GM23248 (cell line): ENCODE measurements at places on chromosomes 4 and X. TPM values are rescaled to one million over a fixed set of nuclear protein-coding genes. Genes with fewer than 3 reads are reported as not detected.
A peak's percentile ranks its signal among the peaks of the same experiment; 100 is the strongest.

The GLUD2 gene
- total RNA-seq, result 0.97 and 1.6 TPM in 2 replicates

The PPP4R3C gene
- not detected in 2 replicates for total RNA-seq

- H3K36me3 ChIP-seq, result no peaks in the 10 kb centered on the region
- no peak for DNase-seq
- no peaks in the 10 kb centered on the region for H3K4me1 ChIP-seq
- H3K4me3 ChIP-seq, result no peak overlapping the region
These were observed 6.2 kb upstream of the HPSE start for GRCh38 chr4:83340692-83341343.

- peaks cover 31% of the 10 kb centered on the region for H3K4me1 ChIP-seq
- DNase-seq, result no peak
- no peaks in the 10 kb centered on the region for H3K36me3 ChIP-seq
- no peak overlapping the region for H3K27ac ChIP-seq
- no peak overlapping the region for H3K4me3 ChIP-seq
- H3K27me3 ChIP-seq, result no peaks in the 10 kb centered on the region
These were observed 313.8 kb downstream of the CAMK2D start for GRCh38 chr4:113447769-113448168.

GRCh38 chr4:182803235-182803634 is 114.0 kb downstream of the DCTD start:
- H3K4me3 ChIP-seq, result no peak overlapping the region
- DNase-seq, result no peak
- no peak overlapping the region for H3K27ac ChIP-seq
- H3K36me3 ChIP-seq, result no peaks in the 10 kb centered on the region

DNA sequence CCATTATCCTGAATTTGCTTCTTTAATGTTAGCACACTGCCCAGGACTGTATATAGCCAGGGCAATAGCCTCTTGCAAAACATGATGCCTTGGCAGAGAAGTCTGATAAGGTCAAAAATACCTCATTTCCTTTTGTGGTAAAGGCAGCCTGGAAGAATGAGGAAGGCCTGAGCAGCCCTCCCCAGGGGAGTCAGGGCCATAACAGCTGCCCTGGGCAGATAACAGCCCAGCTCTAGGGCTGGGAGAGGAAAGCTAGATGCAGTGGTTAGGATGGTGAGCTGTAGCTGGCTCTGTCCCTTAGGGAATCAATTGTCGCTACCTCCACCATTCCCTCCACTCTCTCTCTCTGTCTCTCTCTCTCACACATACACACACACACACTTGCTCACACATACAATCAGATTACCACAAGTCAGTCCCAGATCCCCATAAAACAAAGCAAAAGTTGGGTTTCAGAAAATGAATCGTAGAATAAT is 29.2 kb downstream of the EFHC2 start:
- H3K27ac ChIP-seq, result no peak overlapping the region
- peak; percentile 57 for DNase-seq
- no peak overlapping the region for H3K4me3 ChIP-seq
- H3K4me1 ChIP-seq, result no peaks in the 10 kb centered on the region; the same call in 1 of the 2 replicates
- H3K36me3 ChIP-seq, result no peaks in the 10 kb centered on the region

The MAGEA6 gene
- total RNA-seq, result not detected in 2 replicates

The IL9R gene
- total RNA-seq, result not detected in 2 replicates

The USP17L20 gene
- not detected in 2 replicates for total RNA-seq

GRCh38 chrX:9646471-9647224 is 119.0 kb downstream of the GPR143 start:
- DNase-seq, result no peak
- H3K27me3 ChIP-seq, result no peaks in the 10 kb centered on the region
- no peak overlapping the region for H3K27ac ChIP-seq
- H3K36me3 ChIP-seq, result no peaks in the 10 kb centered on the region
- no peak overlapping the region for H3K4me3 ChIP-seq
- no peaks in the 10 kb centered on the region for H3K4me1 ChIP-seq

DNA sequence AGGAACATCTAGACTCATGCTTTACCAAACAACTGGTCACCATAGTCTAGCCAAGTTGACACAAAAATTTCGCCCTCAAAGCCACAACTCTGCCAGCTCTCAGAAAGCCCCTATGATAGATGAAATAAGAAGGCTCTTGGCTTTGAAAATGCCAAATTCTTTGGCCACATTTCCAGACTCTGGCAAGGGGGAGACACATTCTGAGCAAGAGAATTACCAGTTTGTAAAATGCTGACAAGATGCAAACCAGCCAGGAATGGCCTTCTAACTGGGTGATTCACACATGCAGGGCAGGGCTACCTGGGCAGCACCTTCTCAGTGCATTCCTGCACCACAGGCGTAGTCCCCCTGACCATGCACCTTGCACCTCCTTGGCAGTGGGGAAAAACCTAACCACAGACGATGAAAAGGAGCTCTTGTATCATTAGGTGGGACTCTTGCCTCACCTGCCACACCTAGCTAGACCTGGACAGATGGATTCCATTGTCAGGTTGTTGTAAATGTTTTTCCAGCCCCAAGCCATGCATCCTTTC is 77.4 kb upstream of the CPEB2 start:
- no peak overlapping the region for H3K27ac ChIP-seq
- DNase-seq, result no peak
- no peaks in the 10 kb centered on the region for H3K27me3 ChIP-seq
- H3K36me3 ChIP-seq, result no peaks in the 10 kb centered on the region
- no peaks in the 10 kb centered on the region for H3K4me1 ChIP-seq

The ATP1B4 gene
- not detected in 2 replicates for total RNA-seq

GRCh38 chr4:182187674-182188073 is 55.5 kb upstream of the TENM3 start:
- H3K36me3 ChIP-seq, result no peaks in the 10 kb centered on the region
- H3K27me3 ChIP-seq, result no peaks in the 10 kb centered on the region
- H3K4me3 ChIP-seq, result no peak overlapping the region
- no peak overlapping the region for H3K27ac ChIP-seq
- peaks cover 9% of the 10 kb centered on the region; the same call in 1 of the 2 replicates for H3K4me1 ChIP-seq
- no peak for DNase-seq

The STOX2 gene
- total RNA-seq, result not detected in 2 replicates

DNA sequence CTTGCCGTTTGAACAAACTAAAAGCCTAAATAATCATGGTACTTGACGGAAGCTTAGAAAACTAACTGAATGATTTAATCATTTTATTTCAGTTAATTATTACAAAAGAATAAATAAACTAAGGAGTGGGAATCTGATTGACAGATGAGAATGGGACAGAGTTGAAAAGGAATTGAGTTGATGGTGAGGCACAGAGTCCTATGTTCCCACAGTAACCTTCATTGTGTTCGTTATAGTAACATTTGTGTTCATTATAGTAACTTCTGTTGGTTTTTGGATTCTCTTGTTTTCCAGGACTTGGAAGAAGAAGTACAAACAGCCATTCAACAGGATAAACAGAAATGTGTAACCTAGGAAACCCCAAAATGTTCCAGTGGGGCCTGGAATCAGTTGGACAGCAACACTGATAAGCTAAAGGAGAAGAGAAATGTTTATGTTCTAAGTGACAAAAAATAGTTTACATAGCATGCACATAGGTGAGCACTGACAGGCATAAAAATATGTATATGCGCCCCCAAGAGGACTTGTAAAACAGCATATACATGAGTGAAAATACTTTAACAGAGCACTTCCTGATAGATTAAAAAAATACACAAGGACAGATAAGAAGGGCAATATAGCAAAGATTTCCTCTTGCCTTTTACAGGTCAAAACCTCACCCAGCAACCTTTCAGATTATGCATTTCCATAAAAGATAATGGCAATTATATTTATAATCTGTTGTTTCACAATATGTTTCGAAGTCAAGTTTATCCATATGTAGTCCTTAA is 218.6 kb upstream of the HTR2C start:
- no peaks in the 10 kb centered on the region for H3K36me3 ChIP-seq
- no peak for DNase-seq
- H3K27me3 ChIP-seq, result no peaks in the 10 kb centered on the region
- no peak overlapping the region for H3K4me3 ChIP-seq
- H3K27ac ChIP-seq, result no peak overlapping the region
- no peaks in the 10 kb centered on the region for H3K4me1 ChIP-seq

DNA sequence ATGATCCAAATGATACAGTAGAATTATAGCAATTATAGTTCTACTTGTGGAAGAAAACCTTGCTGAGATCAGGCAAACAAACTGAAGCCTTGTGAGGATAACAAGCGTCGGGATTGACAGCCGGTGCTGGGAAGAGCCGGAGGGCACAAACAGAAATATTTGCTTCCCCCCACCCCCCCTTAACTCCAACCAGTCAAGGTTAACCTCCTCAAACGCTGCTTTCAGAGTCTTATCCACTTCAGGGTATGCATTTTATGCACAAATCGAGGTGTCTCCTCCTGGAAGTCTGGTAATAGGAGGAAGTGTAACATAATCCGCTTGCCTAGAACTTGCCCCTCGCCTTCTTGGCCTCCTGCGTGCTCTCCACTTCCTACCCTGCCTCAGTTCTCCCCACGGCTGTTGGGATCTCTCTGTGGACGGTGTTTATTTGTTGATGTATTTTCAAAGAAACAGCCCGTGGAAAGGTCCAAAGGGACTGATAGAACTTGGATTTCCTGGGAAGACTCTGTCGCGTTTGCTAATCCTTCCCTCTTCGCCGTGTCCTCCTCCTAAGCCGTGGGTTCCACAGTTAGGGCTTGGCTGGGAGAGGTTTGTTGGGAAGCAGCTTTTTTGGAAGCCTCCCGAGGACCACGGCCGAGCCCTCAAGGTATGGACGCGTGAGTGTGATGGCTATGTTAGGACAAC is 4.1 kb upstream of the ARX start:
- no peaks in the 10 kb centered on the region for H3K4me1 ChIP-seq
- no peaks in the 10 kb centered on the region for H3K36me3 ChIP-seq
- H3K27ac ChIP-seq, result no peak overlapping the region
- H3K4me3 ChIP-seq, result no peak overlapping the region
- H3K27me3 ChIP-seq, result peaks cover 62% of the 10 kb centered on the region

The PTCHD1 gene
- total RNA-seq, result not detected in 2 replicates

DNA sequence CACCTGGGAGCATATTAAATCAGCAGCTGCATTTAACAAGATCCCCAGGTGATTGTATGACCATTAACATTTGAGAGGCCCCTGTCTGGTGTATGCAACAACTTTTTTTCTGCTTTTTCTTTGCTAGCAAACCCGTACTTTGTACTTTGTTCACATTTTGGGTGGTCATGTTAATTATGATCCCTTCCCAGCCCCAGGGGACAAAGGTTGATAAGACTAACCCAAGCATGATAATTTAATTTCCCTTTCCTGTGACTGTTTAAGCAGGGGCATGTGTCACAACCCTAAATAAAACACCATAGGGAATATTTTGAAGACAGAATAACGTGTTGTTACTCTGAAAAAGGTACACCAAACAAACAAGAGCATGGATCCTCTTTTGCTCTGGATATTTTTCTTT is 332.0 kb downstream of the PCDH18 start:
- H3K36me3 ChIP-seq, result no peaks in the 10 kb centered on the region
- H3K27ac ChIP-seq, result no peak overlapping the region
- H3K4me3 ChIP-seq, result no peak overlapping the region

The CT55 gene
- not detected in 2 replicates for total RNA-seq

DNA sequence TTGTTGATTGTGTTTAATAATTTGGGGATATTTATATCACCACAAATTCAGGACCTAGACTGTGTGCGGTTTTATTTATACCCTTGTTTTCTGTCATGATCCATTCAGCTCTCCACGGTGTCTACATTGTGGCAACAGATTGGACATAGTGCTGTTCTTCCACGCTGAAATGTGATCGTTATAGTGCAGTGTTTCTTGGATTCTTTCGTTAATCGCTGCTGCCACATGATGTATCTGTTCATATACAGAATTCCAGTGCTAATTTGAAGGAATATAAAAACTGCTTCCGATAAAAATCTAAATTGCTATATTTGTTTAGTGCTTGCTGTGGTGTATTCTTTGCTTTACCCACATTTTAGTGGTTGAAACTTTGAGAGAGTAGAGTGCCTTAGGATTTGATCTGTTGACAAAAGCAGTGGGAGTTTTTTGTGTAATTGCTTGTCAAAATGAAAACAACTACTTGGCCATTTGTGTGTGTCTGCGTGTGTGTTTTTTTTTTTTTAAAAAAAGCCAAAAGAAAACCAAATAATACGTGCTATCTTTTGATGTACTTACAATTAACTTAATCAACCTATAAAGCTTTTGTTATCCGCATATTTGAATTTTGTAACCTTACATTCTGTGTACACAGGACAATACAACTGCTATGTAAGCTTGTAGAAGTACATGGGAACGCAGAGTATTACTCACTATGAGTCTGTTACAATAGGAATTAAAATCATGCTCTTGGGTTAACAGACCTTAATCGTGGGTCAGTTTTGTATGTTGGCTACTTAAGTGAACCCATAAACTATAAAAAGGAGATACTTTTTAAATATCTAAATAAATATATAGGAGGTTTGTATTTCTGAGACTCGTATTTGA is 353.3 kb downstream of the ARHGAP24 start:
- peak overlapping the region; percentile 58 for H3K27ac ChIP-seq
- H3K4me3 ChIP-seq, result peak overlapping the region; percentile 58
- H3K36me3 ChIP-seq, result no peaks in the 10 kb centered on the region
- no peaks in the 10 kb centered on the region for H3K27me3 ChIP-seq

DNA sequence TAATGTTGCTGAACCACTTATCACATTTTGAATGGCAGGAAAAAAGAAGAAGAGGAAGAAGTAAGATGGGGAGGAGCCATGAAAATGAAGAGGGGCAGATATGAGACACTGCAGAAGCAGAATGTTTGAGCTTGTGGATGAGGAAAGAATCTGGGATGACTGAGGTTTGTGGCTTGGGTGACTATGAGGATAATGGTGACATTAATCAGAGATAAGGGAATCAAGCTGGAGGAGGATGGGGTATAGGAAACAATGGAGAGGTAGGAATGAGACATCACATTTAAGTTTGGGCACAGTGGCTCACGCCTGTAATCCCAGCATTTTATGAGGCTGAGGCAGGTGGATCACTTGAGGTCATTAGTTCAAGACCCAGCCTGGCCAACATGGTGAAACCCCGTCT is 19.1 kb upstream of the PHF8 start:
- no peaks in the 10 kb centered on the region for H3K36me3 ChIP-seq
- no peak overlapping the region for H3K27ac ChIP-seq

GRCh38 chrX:106159861-106160282 is 8.2 kb upstream of the PWWP3B start:
- no peaks in the 10 kb centered on the region for H3K27me3 ChIP-seq
- H3K4me3 ChIP-seq, result no peak overlapping the region
- H3K4me1 ChIP-seq, result no peaks in the 10 kb centered on the region
- DNase-seq, result no peak
- no peak overlapping the region for H3K27ac ChIP-seq
- no peaks in the 10 kb centered on the region for H3K36me3 ChIP-seq

- no peaks in the 10 kb centered on the region for H3K36me3 ChIP-seq
- peak overlapping the region; percentile 76 for H3K27ac ChIP-seq
- peak; percentile 67 for DNase-seq
These were observed 198.1 kb upstream of the PUDP start for GRCh38 chrX:7346021-7346420.

The ADAMTS3 gene
- total RNA-seq, result 0.43 and 1.3 TPM in 2 replicates

DNA sequence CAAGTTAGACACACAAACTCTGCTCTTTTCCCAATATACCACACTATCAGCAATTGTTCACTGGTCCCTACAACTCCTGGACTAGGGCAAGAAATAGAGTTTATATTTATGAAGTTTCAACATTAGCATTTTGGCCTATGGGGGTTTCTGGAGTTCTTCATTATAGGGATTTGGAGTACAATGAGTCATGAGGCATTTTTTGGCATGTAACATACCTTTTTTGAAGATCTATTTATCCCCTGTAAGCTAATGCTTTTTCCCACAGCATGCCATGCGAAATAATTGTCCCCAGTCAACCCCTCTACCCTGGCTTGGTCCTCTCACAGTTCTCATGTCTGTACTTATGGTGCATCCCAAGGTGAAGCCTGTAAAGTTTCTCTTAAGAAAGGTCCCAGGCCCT is 36.7 kb upstream of the EDA2R start:
- H3K4me3 ChIP-seq, result no peak overlapping the region
- no peaks in the 10 kb centered on the region for H3K36me3 ChIP-seq
- no peaks in the 10 kb centered on the region for H3K27me3 ChIP-seq
- peak; percentile 7 for DNase-seq
- H3K27ac ChIP-seq, result no peak overlapping the region
- H3K4me1 ChIP-seq, result peaks cover 30% of the 10 kb centered on the region
